ENCODE measurements at places on chromosomes 2 and 18.

GRCh38 chr2:102187496-102188150 is 800 bp downstream of the IL1RL2 start:
- DNase-seq: no peak

DNA sequence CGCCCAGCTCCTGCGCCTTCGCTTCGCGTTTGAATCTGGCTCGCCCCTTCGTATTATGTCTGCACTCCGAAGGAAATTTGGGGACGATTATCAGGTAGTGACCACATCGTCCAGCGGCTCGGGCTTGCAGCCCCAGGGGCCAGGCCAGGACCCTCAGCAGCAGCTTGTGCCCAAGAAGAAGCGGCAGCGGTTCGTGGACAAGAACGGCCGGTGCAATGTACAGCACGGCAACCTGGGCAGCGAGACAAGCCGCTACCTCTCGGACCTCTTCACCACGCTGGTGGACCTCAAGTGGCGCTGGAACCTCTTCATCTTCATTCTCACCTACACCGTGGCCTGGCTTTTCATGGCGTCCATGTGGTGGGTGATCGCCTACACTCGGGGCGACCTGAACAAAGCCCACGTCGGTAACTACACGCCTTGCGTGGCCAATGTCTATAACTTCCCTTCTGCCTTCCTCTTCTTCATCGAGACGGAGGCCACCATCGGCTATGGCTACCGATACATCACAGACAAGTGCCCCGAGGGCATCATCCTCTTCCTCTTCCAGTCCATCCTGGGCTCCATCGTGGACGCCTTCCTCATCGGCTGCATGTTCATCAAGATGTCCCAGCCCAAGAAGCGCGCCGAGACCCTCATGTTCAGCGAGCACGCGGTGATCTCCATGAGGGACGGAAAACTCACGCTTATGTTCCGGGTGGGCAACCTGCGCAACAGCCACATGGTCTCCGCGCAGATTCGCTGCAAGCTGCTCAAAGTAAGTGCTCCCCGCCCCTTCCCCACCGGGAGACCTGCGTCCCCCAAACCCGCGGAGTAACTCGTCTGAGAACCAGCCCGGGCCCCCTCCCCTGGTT is 453 bp downstream of the KCNJ3 start:
- DNase-seq: no peak

DNA sequence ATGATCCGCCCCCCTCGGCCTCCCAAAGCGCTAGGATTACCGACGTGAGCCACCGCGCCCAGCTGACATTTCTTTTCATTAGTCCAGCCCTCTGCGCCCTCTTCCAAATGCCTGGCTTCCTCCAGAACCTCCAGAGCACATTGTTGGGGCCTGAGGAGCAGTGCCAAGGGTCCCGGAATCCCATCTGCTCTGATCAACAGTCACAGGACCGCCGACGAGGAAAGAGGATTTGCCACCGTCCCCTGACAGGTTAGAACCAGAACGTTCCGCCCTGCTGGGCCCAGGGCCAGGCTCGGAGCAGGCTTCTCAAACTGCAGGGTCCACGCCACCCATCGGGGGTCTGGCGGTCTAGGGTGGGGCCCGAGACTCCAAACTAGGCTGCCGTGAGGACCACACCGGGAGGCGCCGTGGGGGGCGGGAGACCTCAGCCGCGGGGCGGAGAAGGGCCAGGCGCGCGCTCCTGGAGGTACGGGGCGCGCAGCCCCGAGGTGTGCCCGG is 36.9 kb upstream of the ITM2C start:
- DNase-seq: no peak

- DNase-seq: no peak
These were observed 25.2 kb downstream of the MYCN start for GRCh38 chr2:15965564-15966019.

DNA sequence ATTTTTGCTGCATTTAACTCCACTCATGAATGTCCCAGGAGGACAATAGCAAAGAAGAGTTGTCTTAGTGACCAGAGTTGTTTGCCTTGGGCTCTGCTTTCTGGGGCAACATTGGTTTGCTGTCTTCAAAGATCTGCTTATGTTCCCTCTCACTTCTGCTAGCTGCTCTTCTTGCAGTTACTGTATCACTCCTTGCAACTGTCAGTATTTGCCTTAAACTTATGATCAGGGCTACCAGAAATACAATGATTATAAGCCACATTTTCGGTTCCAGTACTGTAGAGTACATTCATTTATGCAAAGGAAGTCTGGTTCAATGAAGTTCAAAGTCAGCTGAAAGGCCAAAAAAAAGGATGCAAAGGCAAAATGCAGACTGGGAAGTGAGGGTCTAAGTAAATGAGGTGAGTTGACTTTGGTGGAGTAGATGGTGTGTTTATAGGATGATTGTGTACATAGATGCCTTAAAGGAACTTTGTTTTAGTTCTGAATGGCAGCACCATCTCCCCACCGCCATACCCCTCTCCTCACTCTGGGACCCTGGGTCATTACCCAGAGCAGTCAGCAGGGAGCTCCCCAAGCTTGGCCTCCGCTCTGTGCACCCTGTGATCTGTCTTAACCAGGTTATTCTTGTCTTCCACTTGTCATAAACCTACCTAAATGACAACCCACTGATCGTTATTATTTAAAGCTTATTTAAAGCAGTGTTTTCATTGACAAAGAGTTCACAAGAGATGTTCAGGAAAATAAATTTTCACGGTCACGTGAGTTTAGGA is 236.0 kb downstream of the DOK6 start:
- DNase-seq: no peak

DNA sequence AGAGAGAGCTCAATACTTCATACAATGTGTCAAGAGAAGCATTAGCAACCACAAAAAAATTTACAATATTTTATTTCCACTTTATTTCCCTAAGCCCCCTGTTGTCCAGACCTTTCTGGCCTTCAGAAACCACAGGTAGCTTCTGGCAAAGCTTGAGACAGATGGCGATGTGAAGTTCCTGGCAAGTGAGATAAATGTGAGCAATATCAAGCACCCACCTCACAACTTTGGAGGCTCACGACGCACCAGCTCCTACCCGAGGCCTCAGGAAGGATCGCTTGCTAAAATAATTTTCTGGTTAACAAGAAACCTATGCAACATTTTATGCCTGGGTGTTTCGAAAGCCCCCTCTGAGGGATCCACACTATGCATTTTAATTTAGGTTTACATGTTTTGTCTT is 158.1 kb upstream of the CHAC2 start:
- DNase-seq: no peak

DNA sequence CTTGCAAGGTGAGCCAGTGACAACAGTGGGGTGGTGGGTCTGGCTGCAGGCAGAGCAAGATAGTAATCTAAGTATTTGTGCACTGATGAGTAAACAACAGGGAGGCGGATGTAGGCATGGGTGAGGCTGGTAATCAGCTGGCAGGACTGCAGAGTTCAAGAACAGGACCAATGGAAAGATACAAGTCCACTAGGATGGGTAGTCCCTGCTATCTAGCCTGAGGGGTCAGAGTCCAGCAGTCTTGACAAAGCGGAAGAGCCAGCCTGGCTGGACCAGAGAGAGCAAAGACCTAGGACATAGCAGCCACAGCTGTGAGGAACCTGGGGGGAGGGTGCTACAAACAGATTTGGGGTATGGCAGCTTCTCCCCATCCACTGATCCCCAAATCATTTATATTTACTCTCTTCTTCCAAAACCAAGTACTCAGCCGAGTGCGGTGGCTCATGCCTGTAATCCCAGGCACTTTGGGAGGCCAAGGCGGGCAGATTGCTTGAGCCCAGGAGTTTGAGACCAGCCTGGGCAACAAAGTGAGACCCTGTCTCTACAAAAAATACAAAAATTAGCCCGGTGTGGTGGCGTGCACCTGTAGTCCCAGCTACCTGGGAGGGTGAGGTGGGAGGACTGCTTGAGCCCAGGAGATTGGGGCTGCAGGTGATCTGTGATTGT is 25.9 kb downstream of the VIL1 start:
- no peak for DNase-seq

DNA sequence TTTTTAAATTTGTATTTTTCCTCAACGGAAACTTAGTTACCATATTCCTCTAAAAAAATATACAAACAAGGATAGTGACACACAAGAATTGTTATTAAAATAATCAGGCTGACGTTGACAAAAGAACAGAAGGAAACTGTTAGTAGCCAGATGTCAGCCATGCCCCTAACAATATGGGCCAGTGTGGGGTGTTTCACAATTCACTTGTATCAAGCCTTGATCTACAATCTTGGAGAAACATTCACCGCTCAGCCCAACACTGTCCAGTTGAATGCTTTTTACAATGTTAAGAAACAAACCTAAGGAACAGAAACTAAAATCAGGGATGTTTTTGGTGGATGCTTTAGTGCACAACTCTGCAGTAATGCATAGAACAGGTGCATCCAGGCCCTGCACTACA is 44.6 kb downstream of the TMEFF2 start:
- DNase-seq: peak; percentile 84

DNA sequence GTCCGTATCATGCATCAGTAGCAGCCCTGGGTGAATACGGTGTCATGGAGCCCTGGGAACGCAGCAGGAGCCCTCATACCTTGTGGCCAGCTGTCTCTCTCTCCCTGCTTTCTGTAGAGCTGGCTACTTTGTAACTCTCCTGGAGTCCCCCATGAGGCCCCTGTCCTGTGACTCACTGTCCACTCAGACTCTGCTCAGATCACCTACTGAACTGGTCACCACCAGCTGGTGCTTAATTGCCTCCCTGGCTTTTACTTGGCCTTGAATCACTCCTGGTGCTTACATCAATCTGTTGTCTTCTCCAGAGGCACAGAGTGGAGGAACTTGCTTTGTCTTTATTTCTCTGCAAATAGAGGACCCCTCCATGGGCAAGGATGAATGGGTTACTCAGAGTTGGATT is 172.7 kb downstream of the HRH4 start:
- DNase-seq: no peak

- no peak for DNase-seq
These were observed 150.1 kb upstream of the DLGAP1 start for GRCh38 chr18:4605212-4605611.

DNA sequence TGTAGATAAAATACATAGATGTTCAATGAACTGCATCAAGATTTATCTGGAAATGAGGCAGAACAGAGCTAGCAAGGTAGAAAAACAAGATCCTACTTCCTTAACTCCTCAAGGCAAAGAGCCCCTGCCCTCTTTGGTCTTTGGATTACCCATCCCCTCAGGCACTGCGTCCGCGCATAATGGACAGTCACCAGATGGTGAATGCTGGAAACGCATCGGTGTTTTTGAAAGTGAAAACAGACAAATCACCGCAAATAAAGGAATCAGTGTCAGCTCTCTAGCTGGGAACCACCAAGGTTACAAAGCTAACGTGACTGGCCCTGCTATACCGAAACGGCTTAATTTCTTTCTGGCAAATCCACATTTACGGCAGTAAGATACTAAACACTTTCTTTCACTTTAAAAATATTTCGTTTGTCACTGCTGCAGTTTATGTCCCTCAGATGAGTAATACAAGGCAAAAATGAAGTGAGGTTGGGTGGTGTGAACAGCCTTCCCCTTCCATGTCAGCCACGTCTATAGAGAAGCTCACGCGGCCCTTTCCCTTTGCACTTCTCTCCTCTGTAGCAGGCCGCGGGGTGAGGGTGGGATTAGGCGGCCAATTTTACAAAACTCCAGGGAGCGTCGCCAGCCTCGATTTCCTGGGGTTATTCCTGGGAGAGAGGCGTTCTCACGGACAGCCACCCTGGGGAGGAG is 627 bp upstream of the GALR1 start:
- no peak for DNase-seq

DNA sequence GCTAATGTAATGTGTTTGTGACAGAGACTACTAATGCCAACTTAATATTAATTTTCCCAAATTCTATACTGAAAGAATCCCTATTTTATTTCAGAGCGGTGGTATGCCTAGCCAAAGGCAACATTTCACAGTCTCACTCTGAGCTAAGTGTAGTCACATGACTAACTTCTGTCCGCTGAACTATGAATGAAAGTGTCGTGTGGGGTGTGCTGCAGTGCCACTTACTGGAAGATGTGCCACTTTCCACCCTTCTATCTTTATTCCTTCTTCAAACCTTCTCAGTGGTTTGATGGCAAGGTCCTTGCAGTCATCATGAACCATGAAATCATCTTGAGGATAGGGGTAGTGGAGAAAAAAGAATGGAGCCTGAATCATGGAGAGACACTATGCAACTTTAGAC is 47.3 kb upstream of the C1D start:
- no peak for DNase-seq

GRCh38 chr2:231890896-231891513 is 35.2 kb downstream of the NPPC start:
- no peak for DNase-seq

- DNase-seq: peak; percentile 71
These were observed 354.9 kb upstream of the CDH20 start for GRCh38 chr18:60978338-60978737.

GRCh38 chr2:36915627-36916026 is 50.7 kb downstream of the STRN start:
- no peak for DNase-seq

- no peak for DNase-seq
These were observed 51.7 kb upstream of the OTX1 start for GRCh38 chr2:62998949-62999348.

GRCh38 chr2:851078-851477 is 99.6 kb upstream of the SNTG2 start:
- no peak for DNase-seq

DNA sequence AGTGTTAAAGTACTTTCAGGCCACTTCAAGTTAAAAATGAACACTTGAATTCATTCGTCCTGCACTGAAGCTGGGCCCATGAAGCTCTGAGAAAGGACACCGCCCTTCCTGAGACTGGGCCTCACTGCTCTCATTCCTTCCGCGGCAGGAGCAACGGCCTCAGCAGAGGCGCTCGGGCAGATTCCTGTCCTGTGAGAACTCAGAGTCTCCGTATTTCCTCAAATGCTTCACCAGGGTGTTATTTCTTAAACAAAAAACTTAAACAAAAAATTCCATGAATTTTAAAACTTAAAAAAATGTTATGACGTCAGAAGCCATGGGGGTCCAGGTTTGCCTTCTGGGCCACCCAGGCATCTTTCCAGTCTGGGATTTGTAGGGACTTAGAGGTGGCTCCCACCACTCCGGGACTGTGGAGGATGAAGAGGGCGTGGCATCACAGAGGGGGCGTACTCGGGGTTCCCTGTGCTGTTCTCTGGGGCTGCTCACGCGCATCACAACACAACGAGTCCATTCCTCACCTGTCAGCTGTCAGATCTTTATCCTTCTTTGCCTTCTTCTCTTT is 115.9 kb upstream of the ASB18 start:
- DNase-seq: no peak

GRCh38 chr2:12970861-12971260 is 254.1 kb downstream of the TRIB2 start:
- DNase-seq: peak; percentile 55

DNA sequence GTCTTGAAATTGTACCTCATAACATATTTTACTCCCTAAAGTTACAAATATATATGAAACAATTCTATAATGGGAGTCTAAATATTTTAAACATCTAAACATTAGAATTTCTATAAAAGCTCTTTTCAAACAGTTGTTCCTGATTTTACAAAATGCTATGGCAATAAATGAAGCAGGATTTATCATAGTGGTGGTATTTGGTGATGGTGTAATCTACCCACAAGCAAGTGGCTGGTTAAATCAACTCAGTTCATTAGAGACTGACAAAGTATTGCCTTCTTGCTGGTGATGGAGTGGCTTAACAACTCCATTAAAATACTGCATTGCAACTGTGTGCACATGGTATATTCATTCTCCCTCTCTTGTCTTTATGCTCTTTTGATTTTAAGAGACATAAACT is 138.9 kb downstream of the PMAIP1 start:
- no peak for DNase-seq

GRCh38 chr2:128260239-128261138 is 58.2 kb downstream of the HS6ST1 start:
- peak; percentile 84 for DNase-seq

GRCh38 chr18:68298330-68298729 is 416.6 kb downstream of the TMX3 start:
- DNase-seq: no peak

All from fibroblast of gingiva (primary cell).